RWPE1 (cell line): ENCODE measurements at places on chromosomes 6 and 20.
A peak's percentile ranks its signal among the peaks of the same experiment; 100 is the strongest.

GRCh38 chr6:136967876-136968752 is 46.0 kb downstream of the SLC35D3 start:
- DNase-seq: peak; percentile 83

- DNase-seq: no peak
Measured at GRCh38 chr20:56779452-56780143, 150.5 kb downstream of the TFAP2C start.

DNA sequence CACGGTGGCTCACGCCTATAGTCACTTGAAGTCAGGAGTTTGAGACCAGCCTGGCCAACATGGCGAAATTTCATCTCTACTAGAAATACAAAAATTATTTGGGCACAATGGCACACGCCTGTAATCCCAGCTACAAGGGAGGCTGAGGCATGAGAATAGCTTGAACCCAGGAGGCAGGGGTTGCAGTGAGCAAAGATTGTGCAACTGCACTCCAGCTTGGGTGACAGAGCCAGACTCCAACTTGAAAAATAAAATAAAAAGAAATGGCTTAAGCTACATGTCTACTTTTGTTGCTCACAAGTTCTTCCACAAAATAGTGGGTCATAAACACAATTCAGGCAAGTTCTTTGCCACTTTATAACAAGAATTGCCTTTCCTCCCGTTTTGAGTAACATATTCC is 27.1 kb upstream of the B4GALT5 start:
- no peak for DNase-seq

DNA sequence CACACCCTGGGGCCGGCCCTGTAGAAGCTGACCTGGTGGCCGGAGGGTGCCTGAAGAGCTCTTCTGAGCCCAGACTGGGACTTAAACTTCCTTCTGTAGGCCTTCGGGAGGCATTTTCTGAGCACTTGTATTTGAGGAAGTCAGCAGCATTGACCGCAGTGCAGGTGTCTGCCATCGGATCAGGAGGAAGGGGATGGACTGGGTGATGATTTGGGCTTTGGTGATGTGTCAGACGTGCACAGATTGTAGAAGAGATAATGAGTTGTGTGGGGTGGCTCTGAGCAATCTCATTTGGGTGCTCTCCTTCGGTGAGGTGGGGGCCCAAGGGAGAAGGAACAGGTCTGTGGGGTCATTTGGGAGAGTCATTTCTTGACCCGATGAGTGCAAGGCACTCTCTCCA is 150.9 kb downstream of the ARID1B start:
- DNase-seq: no peak

DNA sequence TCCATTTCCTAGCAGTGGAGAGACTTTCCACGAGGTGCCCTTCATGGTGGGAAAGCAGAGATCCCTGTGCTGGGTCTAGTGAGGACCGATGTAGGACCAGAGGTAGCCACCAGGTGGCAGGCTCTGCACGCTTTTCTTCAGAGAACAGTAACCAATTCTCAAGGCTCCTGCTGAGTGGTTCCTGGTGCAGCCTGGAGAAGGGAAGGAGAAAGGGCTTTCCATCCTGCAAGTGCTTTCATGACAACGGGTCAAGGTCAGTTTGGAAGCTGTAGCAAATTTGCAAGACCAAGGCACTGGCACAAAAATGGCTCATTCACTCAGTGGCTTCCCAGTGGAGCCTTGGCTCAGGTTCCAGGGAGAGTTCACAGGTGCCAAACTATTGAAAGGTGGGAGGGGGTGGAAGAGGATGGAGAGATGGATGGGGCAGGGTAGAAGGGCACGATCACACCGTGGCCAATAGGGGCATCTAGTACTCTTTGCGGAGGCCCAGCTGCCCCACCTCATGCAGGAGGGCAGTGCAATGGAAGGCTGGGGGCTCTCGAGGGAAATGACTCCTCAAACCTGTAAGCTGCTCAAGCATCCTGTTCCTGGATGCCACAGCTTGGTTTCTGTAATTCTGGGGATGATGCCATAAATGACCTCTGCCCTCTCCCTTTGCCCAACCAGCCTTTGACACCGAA is 25.5 kb upstream of the KCNK16 start:
- peak; percentile 80 for DNase-seq

- DNase-seq: no peak
Measured at GRCh38 chr6:33875141-33875581, 71.4 kb upstream of the MLN start.

GRCh38 chr6:30185846-30186484 is 22.6 kb downstream of the TRIM15 start:
- DNase-seq: no peak

DNA sequence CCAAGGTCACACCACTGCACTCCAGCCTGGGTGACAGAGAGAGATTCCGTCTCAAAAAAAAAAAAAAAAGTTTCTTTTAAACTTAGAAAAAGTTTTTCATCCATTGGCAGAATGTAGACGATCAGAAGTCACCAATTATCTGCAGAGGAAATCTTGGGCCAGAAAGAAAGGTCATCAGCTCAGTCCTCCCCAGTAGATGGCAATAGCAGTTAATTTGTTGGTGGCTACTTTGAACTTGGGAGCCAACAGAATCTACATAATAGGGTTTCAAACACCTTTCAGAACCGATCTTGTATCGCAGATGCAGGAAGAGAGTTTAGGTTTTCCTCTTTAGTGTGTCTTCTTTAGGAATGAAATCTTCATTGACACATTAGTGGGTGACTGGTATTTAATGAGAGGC is 41.7 kb downstream of the LBP start:
- no peak for DNase-seq

DNA sequence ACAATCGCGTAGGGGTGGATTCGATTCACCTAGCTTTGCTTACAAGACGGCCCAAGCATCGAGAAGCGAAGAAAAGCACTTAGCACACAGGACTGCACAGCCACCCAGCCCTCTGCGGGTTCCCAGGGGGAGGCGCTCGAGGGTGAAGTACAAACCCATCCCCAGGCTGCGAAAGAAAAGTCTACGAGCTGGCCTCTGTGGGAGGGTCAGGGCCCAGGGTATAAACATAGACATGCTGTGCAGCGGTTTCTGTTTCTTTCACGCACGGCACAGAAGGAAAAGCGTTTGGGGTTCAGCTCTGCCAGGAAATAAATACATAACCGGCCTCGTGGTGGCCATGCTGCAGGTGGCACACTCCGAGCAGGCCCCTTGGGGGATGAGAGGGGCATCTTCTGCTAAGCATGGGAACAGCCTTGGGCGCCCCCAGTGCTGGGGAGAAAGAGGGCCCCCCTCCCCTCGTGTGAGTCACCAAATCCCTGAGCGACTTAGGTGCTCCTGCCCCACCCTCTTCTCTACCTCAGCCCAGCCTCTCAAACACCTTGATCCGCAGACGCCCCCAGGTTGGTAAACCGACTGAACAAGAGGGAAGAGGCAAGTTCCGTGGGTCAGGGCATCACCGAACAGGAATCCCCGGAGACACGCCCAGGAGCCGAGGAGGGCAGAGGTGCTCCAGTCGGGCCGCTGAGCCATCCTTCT is 91.6 kb upstream of the RIPOR2 start:
- no peak for DNase-seq

- no peak for DNase-seq
Measured at GRCh38 chr20:58772786-58773185, 77.9 kb downstream of the GNAS-AS1 start.

DNA sequence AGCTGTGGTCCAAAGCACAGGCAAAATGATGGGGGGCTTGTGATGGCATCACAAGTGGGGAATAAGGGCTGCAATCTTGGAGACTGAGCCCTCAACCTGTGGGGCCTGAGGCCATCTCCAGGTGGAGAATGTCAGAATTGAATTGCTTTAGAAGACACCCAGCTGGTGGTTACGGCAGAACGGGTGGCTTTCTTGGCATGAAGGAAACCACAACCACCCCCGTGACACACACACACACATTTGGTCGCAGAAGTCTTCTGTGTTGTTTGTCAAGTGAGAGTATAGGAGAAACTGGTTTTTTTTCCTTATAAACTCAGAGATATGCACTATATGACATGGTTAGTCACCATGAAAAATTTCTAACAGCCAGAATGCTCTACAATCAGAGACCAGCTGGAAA is 139.5 kb upstream of the CDH4 start:
- DNase-seq: no peak

DNA sequence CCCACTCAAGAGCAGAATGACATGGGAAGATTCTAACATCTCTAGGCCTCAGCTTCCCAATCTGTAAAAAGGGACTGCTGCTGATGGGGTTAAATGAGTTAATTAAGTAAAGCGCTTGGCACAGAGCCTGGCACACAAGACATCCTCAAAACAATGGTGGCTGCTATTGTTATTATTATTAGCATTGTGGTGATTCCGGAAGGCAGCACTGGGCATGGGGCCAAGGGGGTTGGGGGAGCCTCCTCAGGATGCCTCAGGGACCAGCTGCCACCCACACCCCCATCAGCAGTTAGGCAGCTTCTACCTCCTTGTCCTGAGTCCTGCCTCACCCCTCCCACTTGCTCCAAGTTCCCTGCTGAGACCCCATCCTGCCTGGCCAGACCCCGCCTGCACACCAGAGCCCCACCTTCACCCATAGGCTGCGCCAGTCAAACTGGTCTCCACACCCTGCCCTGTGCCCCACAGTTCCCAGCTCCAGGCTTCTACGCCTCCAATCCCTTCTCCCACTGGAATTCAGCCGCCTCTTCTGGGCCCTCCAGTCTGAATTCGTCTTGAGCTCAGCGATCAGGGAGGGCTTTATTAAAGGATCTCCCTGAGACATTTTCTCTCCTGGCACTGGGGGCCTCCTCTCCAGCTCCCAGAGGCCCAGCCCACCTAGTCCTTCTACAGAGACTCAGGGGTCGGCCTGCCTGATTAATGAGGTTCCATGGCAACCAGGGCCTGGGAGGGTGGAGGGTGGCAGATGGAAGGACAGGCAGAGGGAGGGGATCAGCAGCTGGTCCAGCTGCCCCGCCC is 1.5 kb downstream of the E2F1 start:
- no peak for DNase-seq

DNA sequence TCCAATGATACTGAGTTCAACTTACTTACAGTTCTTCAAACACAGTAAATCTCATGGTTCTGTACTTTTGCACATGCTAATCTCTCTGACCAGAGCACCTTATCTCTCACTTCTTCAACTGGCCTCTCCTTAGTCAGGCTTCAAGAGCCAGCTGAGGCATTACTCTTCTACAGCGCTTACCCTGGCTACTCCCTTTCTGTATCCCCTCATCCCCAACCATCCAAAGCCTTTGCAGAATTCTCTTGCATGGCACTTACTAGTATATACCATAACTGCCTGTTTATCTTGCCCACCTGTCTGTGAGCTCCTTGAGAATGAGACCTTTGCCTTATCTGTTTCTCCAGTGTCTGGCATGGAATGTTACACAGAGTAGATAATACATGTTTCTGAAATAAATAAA is 49.2 kb downstream of the SESN1 start:
- DNase-seq: no peak

DNA sequence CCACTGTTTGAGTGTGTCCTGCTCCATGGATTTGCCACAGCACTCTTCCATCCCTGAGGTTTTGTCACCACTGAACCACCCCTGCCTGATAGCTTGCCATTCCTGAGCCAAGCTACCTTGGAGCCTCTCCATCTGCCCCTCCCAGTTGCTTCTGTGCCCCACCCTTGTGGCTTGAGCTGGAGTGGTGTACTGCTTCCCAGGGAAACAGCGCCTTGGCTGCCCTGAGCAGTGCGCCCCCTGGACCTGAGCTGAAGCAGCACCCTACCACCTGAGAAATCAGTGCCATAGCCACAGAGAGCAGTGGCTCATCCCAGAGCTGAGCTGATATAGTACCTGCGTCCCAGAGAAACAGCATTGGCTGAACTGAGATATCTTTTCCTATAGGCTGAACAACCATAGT is 40.3 kb downstream of the IL22RA2 start:
- no peak for DNase-seq

- no peak for DNase-seq
Measured at GRCh38 chr6:12333128-12333527, 43.0 kb downstream of the EDN1 start.

DNA sequence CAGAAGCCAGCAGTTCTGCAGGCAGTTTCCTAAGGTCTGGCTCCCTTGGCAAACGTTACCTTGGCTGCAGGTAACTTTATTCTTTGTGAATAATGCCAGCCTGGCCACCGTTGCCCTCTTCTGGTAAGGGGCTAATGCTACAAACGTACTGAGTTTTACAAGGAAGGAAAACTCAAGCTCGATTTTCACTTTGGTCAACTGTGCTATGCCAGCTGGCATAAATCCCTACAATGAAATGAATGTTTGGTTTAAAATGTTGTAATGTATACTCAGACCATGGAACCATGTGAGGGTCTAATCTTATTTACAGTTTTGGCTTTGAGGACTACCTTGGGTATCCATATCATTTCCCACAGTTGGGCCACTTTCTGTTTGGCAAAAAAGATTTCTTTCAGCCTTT is 101.4 kb downstream of the SLX4IP start:
- no peak for DNase-seq

DNA sequence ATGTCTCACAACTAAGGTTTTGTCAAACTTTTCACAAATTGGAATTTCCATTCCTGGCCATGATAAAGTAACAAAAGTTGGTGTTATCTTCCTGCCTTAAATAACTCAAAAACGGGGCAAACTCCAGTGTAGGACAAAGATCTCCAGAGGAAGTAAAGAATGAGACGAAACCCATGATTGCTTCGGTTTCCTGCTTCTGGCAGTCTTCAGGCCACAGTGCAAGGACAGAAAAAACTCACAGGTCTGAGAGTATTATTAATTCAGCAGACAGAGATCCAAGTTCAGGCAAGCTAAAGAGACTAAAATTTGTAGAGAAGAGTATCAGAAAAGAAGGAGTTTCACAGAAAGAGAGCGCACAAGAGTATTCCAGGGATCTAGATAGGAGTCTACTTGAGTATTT is 64.8 kb upstream of the RCAN2 start:
- DNase-seq: no peak

- no peak for DNase-seq
Measured at GRCh38 chr20:51574248-51575033, 31.9 kb upstream of the NFATC2 start.
